ENCODE measurements at places on chromosomes 16 and 17.
A peak's percentile ranks its signal among the peaks of the same experiment; 100 is the strongest.

DNA sequence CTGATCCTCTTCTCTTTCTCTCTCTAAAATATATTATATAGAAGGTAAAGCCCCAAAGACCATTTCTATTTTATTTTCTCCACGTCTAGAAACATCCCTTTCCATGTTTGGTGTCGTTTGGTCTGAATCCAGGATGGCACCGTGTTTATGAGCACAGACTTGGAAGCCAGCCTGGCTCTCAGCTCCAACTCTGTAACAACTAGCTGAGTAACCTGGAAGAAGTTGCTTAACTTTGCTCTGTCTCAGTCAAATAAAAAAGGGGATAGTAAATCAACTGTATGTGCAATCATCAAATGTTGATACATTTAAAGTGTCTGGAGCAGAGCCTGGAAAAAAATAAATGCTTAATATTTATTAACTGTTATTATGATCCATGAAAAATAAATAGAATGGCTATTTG, 249.8 kb upstream of the MAF start:
- DNase-seq, result no peak

- no peak for DNase-seq
Observed at GRCh38 chr17:74012465-74012864, 191.0 kb upstream of the RPL38 start.

DNA sequence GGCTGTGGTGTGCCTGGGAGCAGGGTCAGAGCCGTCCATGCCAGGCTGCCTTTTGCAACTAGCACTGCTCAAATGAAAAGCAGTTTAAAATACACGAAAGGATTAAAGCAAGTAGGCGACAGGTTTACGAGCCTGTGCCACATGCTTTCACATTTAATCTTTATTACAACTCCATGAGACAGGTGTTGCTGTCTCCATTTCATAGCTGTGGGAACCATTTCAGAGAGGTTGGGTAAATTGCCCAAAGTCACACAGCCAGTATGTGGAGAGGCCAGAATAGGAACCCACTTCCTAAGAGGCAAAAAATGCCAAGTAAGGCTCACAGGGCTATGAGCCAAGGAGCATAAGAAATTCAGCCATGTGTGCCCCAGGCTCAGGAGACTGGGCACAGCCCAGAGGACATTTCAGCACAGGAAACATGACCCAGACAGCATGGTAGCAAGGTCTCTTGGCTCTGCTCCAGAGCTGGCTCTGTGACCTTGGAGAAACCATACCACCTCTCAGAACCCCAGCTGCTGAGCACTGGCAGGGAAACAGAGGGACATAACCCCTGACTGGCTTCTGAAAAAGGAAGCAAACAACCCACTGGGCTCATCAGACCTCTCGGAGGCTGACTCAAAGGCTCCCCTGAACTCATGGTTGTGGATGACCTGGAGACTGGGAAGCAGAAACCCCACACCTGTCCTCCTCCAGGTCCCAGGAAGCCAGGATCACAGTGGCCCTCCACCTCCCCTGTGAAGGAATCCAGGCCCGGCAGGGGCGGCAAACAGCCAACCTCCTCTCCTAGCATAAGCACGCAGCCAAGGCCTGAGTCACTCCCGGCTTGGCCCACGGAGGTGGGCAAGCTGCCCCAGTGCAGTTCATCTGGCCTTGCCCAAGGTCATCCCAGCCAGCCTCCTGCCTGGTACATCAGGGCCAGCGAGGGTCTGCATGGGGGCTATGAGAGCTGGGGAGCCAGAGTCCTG, 40.3 kb upstream of the MRPS23 start:
- peak; percentile 41 for DNase-seq

DNA sequence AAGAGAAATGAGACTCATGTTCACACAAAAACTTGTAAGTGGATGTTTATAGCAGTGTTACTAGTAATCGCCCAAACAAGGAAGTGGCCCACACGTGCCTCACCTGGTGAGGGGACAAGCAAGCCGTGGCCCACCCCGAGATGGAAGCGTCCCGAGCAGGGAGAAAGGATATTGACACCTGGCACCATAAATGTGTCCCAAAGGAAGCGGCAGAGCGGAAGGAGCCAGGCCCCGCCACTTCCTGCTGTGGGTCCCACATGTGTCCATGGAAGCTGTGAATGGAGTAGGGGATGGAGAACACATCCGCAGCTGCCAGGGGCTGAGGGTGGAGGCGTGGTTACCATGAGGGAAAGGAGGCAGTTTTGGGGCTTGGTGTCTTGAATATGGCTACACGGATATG, 18.9 kb downstream of the KCNJ18 start:
- no peak for DNase-seq

DNA sequence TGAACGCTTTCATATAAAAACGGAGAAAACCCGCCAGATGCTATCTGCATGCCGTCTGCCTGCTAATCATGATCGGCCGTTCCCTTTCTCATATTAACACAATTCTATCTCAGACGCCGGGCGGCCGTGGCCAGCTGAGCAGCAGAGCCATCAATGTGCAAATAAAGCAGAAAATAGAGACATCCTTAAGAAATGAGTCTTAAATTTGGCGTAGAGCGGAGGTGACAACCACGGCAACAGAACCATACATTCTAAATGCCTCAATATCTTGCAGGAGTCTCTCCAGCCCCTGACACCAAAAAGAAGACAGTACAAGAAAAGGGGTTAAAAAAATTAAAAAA, 2.7 kb upstream of the IRX5 start:
- DNase-seq, result no peak

GRCh38 chr17:50565402-50566350, 5.2 kb downstream of the CACNA1G start:
- no peak for DNase-seq

DNA sequence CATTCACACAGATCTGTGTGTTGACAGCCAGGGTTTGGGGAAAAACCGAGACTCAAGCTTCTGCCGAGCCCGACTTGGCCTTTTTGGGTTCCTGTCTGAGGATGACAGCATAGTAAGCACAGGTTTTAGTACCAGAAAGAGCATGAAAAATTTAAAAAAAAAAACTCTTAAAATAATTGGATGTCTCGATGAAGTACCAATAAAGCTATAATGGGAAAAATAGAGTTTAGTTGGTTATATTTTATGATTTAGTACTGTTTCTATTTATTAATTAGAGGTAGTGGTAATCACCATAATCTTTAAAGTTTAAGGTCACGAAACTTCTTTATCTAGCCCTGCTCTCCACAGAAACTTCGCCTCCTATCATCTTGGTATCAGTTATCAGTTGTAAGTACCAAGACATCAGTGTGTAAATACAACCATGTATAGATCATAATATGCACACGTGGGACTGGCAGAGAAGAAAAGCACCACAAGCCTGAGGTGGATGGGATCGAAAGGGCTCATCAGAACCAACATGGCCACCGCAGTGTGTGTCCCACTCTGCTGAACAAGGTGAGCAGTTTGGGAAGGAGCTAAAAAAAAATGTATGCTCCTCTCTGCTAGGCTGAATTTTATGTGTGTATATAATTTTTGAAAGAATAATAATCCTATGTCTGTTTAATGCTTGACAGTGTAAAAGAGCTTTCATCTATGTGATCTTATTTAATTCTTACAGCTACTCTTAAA, 14.4 kb upstream of the EEF2K start:
- DNase-seq, result no peak

DNA sequence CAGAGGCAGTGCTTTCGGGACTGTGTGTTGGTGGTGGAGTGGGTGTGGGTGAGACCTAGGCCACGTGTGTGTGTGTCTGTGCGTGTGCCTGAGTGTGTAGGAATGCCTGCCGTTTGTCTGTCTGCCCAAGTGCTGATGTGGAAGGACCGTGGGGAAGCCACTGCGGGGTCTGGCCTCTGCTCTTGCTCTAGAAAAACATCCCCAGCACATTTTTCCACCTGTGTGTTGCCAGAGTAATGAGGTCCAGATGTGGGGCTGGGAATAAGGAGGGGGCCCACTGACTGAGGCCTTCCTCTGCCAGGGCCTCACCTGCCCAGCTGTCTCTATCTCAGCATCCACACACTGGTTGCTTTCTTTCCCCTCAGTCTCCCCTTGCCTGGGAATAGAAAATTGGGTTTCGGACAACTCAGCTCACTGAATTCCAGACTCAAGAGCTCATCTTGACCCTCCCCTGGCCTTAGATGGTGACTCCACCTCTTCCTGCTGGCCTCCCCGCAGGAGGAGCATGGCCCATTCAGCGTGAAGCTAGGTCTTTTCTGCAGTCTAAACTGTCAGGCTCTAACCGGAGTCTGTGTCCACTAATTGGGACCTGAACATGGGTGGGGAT, 7.6 kb downstream of the SGCA start:
- peak; percentile 87 for DNase-seq

DNA sequence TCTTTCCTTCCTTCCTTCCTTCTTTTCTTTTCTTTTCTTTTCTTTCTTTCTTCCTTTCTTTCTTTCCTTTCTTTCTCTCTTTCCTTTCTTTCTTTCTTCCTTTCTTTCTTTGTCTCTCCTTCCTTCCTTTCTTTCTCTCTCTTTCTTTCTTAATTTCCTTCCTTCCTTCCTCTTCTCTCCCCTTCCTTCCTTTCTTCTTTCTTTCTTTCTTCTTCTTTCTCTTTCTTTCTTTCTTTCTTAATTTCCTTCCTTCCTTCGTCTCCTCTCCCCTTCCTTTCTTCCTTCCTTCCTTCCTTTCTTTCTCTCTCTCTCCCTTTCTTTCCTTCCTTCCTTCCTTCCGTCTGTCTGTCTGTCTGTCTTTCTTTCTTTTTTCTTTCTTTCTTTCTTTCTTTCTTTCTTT, 1446.5 kb upstream of the GOT2 start:
- no peak for DNase-seq

- no peak for DNase-seq
Observed at GRCh38 chr17:80081596-80081995, 19.8 kb upstream of the GAA start.

- DNase-seq, result peak; percentile 68
Observed at GRCh38 chr17:67689534-67690177, 28.1 kb upstream of the NOL11 start.

DNA sequence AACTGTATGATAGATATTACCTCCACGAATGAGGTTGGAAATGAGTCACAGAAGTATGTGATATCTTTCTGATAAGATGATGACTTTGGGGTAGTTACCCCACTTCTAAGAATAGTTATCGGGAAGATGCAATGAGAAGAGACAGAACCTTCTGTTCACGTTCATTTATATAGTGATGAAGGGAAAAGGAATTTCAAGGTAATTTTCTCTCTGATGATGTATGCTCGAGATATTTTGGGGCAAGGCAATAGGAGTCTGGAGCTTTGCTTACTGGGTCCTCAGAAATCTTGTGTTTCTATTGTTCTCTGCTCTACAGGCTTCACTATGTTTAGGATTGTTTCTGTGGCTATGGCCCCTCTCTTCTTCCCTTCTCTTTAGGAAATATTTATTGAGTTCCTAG, 1389.6 kb downstream of the CDH8 start:
- DNase-seq, result no peak

- DNase-seq, result peak; percentile 75
Observed at GRCh38 chr17:75683583-75683982, 16.4 kb downstream of the SAP30BP start.

DNA sequence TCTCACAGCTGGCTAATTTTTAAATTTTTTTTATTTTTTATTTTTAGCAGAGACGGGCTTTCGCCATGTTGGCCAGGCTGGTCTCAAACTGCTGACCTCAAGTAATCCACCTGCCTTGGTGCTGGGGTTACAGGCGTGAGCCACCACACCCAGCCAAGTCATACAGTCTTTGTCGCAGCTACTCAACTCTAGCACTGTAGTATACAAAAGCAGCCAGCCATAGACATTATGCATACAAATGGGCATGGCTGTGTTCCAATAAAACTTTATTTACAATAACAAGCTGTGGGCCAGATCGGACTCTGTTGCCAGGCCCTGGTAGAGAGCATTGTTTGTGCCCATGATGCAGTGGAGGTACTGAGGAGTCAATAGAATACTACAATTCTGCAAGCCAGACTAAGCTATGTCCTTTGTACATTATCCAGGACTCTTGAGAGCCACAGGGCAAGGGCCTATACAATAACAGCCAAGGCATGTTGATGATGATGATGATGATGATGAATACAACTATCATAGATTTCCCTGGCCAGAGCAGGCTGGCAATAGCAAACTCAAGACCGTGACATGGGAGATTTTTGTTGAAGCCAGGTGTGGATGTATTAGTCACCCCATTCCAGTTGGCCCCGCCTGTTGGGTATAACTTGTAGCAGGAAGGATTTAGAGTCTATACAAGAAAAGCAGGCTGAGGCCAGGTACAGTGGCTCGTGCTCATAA, 101.8 kb downstream of the MYH11 start:
- no peak for DNase-seq

DNA sequence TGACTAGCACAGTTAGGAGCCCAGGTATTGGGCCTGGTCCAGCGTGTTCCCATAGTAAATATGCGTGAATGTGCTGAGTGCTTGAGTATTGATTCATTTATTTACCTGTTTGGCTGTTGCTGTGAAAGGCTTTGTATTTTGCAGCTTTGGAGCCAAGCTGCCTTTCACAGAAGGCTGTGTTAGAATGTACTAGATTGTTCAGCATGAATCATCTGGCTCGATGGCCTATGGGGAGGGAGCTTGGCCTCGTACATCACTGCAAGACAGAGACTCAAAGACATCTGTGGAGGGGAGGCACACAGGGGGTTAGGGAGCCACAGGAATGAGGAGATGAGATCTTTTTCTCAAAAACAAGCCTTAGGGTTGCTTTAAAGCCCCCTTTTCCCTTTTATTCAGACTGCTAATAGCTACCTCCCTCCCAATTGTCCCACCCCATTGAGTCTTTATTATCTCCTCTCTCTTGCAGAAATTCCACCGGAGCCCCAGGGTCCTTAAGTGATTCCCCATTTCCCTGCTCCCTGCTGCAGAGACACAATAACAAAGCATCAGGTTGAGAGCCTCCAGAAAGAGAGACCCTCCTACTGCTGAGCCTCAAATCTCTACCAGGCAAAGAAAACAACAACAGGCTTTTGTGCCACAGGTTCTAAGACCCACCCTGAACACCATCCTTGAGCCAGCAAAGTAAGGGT, 307.2 kb downstream of the ABCC12 start:
- peak; percentile 38 for DNase-seq

DNA sequence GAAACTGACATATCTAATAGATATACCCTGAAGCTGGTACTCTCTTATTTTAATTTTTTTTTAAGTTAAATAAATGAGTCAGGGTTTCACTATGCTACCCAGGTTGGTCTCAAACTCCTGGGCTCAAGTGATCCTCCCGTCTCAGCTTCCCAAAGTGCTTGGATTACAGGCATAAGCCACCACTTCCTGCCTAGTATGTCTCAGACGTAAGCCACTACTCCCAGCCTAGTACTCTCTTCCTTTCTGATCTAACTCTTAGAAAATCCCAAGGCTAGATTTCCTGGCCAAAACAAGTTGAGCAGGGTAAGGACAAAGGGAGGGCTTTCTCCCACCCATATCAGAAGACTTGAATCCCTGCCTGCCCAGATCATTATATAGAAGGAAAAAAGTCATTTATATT, 33.7 kb downstream of the HOXB1 start:
- no peak for DNase-seq

GRCh38 chr17:70629902-70630301, 460.6 kb downstream of the KCNJ2 start:
- DNase-seq, result no peak

- no peak for DNase-seq
Observed at GRCh38 chr16:76386784-76387183, 109.6 kb downstream of the CNTNAP4 start.

- DNase-seq, result no peak
Observed at GRCh38 chr17:38916771-38917170, 8.6 kb upstream of the LASP1NB start.
